ENCODE measurements at places on chromosomes 6 and 20.
A peak's percentile ranks its signal among the peaks of the same experiment; 100 is the strongest.

DNA sequence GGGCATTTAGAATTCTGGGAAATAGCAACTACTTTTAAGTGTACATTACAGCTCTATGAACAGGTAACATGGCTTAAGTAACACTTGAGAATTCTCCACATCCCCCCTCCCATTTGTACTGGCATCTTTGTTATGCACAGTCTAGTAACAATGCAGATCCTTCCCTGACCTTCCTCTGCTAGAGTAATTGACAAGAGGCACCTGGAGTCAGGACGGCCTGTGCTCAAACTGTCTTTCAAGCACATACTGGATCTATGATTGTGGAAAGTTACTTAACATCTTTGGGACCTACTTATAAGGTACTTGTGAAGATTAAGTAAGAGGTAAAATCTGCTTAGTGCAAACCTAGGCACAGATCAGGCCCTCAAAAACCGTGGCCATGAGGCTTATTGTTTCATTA, 21.9 kb upstream of the GSTA3 start:
- no peak for DNase-seq

DNA sequence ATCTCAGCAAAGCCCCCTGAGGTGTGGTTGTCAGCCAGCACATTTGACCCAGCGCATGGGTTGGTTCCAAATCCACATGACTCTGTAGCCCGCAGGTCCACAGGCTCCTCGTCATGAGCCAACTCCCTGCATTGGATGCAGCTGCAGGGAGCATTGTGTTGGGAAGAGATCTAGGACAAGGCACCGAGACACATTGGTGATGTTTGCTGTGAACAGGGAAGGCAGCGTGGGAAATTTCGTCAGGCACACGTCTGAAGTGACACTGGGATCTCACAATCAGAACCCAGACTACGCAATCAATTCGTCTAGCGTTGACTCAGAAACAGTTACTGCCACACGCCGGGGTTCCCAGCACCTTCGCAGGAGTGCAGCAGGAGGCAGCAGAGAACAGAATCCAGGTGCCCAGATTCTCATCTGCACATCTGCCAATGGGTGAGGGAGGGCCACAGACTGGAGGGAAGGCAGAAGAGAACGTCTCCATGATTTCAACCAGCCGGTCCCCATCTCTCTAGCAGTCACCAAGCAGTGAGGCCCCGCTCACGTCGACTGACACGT, 177.0 kb downstream of the TTLL2 start:
- DNase-seq = no peak

DNA sequence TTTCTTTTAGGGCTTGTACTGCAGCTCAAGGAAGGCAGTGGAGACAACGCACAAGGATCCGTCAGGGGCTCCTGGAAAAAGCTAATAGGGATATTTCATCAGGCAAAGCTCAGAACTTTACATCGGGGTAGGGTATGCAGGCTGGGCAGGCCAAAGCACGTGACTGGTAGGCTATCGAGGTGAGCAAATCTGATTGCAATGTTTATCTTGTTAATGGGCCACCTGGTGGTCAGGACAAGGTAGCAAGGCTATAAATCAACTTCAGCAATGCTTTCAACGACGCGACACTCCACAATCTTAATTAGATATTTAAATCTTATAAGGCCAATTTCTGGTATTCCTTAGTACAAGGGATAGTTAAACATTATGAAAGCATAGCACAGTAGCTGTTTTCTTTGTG, 1302.8 kb upstream of the EYS start:
- DNase-seq = no peak

GRCh38 chr6:29737707-29738630, 14.7 kb downstream of the HLA-F start:
- peak; percentile 49 for DNase-seq

DNA sequence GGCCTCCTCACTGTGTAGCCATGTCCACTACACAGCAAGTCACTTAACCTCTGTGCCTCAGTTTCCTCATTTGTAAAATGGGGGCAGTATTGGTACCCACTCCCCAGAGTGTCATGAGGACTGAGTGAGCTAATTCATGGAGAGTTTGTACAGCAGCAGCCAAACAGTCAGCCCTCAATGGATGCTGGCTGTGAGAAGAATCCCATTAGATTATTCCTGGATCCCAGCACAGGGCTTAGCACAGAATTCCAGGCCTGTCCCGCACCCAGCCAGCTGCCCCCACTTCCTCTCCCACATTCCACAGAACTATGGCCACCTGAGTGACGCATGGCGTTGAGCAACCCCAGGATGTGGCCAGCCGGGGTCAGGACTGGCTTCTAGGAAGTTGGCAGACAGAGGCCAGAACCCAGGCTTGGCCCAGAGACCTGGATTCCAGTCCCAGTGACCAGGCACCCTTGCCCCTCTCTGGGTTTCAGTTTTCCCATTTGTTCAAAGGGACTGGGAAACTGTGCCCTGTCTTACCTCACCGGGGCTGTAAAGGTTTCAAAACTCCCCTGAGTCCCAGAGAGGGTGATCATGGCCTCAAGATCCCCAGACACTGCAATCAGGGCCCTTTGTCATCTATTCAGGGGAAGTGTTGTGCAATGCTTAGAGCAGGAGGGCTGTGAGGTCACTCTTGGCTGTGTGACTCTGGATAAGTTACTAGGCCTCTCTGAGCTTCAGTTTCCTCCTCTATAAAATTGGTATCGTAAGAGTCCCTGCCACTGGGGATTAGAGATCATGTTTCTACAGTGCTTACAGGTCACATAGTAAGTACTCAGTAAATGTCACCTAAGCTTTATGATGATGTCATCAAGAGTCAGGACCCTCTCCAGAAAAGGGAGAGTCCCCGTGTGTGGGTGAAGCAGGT, 3.0 kb upstream of the TGM2 start:
- no peak for DNase-seq
